ENCODE measurements at places on chromosomes 2 and 18.
A peak's percentile ranks its signal among the peaks of the same experiment; 100 is the strongest.

- no peak for DNase-seq
Observed at GRCh38 chr2:98155716-98156115, 68.7 kb downstream of the VWA3B start.

DNA sequence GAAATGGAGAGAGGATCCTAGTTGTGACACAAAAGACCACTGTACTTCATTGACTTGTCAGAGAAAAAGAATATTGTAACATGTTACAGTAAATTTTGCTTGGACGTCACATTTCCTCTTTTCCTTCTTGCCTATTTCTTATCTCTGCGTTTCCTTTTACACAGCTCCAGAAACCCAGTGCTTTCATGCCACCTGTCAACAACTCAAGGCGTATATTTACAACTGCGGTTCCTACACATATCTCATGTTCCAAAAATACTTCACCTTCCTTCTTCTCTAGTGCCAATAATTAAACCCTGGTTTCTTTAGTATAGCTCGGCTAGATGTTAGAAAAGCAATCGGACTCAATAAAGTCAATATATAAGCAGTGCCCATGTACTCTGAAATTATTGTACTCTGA lies 911.5 kb upstream of the FSHR start:
- DNase-seq: no peak

DNA sequence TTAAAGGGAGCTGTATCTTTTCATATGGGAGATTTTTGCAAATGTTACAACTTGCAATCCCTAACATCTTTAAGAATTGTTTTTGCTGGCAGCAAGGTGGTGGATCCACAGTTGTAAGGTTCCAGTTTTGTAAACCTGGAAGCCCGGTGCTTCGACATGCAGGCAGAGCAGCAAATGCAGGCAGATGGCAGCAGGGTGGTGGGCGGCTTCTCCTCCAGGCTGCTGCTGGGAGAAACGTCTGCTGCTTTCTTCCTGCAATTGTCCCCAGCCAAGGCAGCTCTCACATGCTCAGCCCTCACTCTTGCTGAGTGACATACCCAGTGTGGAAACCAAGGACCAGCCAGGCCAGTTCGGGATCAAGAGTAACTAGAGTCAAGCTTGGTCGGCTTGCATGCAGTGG lies 166.0 kb downstream of the SEPTIN10 start:
- DNase-seq: no peak

DNA sequence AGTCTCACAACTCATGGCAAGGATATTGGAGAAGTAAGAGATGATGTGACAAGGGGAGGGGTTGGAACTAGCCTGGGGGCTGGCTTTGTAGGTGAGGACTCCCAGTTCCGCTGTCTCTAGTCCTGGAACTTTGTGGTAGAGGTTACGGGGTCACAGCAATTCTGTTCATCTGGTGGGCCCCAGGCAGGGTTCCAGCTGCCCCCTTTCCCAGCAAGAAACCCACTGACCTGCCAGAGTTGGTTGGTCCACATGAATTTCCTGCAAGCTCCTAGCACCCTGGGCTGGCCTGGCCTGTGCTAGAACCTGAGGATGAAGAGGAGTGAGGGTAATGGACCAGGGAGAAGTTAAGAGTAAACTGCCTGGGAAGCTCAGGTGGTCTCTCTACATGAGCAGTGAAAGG lies 41.3 kb downstream of the PSD4 start:
- no peak for DNase-seq

DNA sequence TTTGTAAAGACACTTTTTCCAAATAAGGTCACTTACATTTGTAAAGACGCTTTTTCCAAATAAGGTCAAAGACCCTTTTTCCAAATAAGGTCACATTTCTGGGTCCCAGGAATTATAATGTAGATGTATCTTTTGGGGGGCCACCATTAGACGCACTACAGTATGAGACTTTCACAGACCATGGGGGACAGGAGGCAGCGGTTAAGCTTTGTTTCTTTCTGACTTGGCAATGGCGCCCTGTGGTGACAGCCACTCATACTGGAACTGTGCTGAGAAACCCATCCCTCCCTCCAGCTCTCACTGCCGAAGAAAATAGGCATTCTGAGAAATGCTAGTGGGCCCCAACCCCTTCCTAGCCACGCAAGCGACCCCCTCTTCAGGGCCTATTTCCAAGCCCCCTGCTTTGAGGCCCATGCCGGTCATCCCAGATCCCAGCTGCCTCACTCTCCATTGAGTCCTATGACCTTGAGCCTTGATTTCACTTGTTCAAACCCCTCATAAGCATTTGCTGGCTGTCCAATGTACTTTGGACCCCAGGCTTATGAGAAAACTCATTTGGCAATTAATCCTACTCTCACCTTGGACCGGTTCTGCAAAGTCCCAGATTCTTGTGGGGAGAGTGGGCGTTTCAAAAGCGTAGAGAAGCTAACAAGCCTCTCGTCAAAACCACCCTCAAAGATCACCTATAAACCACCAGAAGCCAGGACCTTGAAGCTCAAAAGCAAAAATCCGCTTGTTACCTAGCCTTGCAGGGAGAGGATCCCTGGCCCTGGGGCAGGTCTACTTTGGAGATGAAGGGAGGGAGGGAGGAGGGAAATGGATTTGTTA lies 11.3 kb upstream of the SPATA3 start:
- DNase-seq: peak; percentile 45

- no peak for DNase-seq
Observed at GRCh38 chr18:57984490-57985115, 59.4 kb upstream of the NEDD4L start.

DNA sequence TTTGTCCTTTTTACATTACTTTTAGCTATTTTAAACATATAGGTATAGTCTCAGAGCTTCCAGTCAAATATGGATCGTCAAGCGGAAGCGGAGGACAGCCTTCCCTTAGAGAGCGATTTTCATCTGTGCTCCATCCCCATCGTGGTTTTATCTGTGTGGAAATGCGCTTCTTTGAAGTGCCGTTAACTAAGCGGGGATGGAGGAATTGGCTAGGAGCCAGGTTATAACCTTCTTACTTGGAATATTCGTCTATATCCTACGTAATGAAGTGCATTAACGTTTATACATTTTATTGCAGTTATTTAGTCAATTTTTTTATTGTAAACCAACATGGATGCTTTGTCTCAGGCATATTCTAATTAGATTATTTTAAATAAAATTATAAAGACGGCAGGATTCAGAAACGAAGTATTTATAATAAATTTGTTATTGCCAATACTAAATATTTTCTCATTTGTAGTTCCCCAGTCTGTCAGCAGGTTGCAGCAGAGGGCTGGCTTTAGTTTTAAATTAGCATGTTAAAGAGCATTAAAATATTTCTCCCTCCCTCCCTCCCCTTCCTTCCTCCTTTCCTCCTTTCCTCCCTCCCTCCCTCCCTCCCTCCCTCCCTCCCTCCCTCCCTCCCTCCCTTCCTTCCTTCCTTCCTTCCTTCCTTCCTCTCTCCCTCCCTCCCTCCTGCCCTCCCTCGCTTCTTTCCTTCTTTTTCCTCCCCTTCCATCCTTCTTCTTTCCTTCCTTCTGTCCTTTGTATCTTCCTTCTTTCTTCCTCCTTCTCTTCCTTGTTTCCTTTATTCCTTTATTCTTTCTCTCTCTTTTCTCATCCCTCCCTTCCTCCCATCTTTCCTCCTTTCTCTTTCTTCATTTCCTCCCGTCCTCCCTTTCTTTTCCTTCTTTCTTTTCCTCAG lies 80.6 kb upstream of the DOCK10 start:
- no peak for DNase-seq

DNA sequence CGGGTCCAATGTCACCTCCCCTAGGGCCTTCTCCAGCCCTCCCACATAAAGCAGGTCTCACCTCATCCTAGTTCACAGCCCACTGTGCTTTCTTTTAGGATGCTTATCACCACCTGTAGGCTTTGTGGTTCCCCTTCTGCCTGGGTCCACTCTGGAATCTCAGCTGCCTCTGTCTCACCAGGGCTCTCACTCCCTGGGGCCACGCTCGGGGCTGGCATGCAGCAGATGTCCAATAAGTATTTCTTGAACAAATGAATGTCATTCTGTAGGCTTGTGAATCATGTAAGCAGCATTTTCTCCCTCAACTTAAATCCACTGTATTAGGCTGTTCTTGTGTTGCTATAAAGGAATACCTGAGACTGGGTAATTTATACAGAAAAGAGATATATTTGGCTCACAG lies 4.3 kb upstream of the SH3BP4 start:
- no peak for DNase-seq

GRCh38 chr2:44335806-44336538 lies 25.3 kb downstream of the PREPL start:
- DNase-seq: no peak

DNA sequence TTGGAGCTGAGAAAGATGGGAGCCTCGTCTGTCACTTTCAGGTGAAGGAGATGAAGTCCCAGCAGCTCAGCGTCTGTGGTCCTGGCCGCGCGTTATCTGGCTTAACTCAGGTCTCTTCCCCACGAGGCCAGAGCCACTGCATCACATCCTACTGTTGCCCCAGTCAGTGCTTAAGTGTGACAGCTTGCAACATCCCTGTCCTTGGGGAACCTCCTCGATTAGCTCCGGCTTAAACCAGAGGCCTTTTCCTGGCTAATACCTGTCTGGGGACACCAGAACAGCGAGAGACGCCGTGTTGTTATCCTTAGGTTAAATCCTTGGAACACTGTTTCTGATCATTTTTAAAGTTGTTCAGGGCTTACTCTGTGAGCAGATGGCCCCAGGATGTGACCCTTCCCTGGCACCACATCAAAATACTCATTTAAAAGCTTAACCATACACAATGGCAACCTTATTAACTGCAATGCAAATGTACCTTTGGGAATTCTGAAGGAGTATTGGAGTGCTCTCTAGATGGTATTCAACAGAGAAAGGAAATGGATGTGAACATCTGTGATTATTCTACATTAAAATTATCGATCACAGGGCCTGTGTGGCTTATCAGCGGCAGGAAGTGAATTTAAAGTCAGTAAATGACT lies 61.2 kb upstream of the SPP2 start:
- no peak for DNase-seq

DNA sequence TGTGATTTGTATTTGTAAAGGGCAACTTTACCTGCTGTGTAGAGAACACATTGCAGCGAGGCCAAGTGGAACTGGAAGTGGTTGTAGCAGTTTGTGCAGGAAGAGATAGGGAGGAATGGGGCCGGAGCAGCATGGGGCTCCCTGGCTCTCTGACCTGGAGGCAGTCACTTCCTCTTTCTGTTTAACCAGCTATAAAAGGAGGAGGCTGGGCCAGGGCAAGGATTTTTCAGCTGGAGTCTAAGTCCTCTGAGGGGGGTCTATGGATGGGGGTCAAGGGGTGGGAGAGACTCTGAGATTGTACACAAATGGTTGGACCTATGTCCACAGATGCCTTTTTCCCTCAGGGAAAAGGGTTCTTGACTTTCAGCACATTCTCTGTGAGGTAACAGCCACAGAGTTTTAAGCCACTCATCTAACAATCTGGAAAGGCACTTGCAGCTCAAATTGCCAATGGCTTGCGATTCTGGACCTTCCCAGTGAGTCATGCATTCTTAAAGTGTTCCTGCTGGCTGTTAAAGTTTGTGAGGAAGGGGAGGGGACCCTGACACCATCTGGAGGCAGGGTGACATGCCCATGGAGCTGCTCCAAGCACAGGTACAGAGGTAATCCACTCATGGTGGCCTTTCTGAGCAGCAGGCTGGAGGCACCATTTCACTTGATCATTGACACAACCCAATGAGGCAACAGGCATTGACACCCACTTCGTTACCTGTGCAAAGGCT lies 347.0 kb downstream of the CYRIA start:
- no peak for DNase-seq

DNA sequence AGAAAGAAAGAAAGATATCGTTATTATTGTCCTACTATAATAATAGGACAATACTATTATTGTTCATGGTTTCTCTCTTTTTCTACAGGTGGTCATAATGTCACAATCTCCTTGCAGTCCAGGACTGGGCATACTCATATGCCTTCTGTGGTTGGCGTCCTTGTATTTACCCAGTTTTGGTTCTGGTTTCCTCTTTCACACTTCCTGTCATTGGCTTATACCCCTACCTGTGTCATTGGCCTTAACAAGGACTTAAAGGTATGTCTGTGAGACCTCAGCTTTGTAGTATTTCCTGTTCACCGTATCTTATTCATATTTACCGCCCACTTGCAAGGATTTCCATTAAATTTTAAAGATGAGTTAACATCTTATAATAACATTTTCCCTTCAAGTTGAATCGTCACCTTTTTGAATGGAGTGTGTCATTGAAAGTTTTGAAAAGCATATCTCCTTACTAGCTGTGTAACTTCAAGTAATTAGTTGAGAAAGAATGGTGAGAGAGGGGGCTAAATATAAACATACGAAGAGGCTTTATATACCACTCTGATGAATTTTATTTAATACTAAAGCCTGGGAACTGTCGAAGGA lies 36.5 kb upstream of the HTR2B start:
- no peak for DNase-seq

DNA sequence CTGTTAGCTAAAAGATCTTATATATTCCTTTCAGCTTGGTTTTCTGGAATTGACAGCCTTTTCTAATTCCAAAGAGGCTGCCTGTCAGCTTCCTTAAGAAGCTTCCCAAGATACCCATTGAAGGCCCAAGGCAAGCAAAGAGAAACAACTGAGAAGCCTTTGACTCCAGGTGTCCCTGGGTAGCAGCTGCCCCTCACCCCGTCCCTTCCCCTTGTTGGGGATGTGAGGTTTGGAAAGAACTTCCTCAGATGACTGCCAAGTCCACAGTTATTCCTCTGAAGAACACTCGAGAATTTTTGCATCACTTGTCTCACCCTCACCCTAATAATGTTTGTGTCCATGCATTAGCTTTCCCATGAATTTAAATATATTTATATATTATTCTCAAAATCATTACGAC lies 13.3 kb downstream of the MAPRE3 start:
- no peak for DNase-seq

DNA sequence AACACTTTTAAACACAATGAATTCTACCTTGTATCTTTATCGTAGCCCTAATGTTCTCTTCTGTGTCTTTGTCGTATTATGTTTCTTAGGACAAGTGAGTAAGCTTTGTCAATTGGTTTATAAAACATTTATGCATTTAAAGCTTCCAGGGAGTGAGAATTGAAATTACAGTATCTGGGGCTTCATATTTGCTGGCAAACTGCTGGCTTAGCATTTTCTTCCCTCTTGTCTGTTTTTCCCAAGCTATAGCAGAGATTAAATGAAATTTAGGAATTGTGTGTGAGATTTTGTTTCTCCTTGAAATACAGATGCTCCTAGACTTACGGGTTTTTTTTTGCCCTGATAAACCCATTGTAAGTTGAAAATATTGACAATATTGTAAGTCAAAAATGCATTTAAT lies 73.3 kb downstream of the FMNL2 start:
- no peak for DNase-seq

- no peak for DNase-seq
Observed at GRCh38 chr2:15734674-15735483, 143.2 kb downstream of the DDX1 start.

GRCh38 chr2:210901326-210901725 lies 344.9 kb downstream of the CPS1 start:
- DNase-seq: no peak

- DNase-seq: no peak
Observed at GRCh38 chr2:37797081-37797480, 125.6 kb upstream of the CDC42EP3 start.

- no peak for DNase-seq
Observed at GRCh38 chr2:177432703-177433102, 40.1 kb downstream of the AGPS start.

- DNase-seq: no peak
Observed at GRCh38 chr2:18987016-18987415, 371.4 kb downstream of the OSR1 start.

- DNase-seq: no peak
Observed at GRCh38 chr18:31980863-31981262, 37.8 kb upstream of the RNF125 start.

GRCh38 chr18:68840554-68841263 lies 42.8 kb downstream of the CCDC102B start:
- no peak for DNase-seq
